ENCODE measurements at places on chromosomes 11 and 22.

GRCh38 chr11:75931124-75931523, 116.1 kb downstream of the UVRAG start:
- DNase-seq: no peak

DNA sequence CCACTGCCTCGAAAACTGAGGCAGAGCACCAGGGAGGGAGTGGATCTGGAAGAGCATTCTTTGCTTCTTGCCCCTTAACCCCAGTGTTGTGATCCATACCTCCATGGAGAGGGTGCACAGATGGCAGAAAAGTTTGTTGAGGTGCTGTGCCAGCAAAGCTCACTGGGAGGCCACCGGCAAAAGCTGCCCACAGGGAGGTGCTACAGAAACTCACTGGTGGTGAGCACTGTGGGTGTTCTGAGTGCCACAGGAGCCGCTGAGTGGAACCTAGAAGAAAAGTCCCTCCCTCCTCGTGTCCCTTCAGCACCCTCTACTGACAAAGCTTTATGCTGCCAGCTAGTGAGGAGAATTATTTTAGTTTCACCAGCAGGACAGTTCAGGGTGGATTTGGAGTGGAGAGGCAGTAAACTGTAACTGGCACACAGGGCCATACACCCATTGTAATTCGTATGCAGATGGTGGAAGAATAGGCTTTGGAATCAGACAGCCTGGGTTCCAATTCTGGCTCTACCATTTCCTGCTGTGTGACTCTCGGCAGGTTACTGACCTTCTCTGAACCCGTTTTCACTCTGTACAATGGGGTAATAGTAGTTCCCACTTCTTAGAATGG, 84.6 kb downstream of the SWAP70 start:
- DNase-seq: no peak

- no peak for DNase-seq
These were observed 7.5 kb upstream of the APOBEC3A start for GRCh38 chr22:38949889-38950405.

- DNase-seq: no peak
These were observed 3.0 kb upstream of the CHEK1 start for GRCh38 chr11:125621995-125622394.

DNA sequence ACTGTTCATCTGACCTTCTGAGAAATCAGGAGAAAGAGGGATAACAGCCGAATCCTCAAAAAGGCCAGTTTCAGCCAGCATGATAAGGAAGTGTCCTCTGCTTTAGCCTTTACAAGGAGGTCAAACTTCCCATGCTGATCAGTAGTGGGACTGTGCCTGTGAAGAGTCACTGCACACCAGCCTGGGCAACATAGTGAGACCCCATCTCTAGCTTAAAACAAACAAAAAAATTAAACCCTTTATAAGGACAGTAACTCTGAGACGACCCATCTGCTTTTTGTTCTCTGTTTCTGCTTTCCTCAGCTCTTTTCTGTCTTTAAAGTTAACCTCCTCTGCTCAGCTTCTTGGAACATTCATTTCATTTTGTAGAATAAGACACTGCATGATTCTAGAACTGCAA, 49.7 kb downstream of the SCGB1A1 start:
- no peak for DNase-seq

GRCh38 chr11:65565624-65566453, 4.4 kb upstream of the ZNRD2 start:
- peak; percentile 76 for DNase-seq

- DNase-seq: no peak
These were observed 23.8 kb upstream of the SLC22A12 start for GRCh38 chr11:64566915-64567891.

GRCh38 chr22:17769716-17770082, 4.6 kb downstream of the BID start:
- no peak for DNase-seq

- no peak for DNase-seq
These were observed 253.6 kb upstream of the LRRC4C start for GRCh38 chr11:41713030-41713429.

DNA sequence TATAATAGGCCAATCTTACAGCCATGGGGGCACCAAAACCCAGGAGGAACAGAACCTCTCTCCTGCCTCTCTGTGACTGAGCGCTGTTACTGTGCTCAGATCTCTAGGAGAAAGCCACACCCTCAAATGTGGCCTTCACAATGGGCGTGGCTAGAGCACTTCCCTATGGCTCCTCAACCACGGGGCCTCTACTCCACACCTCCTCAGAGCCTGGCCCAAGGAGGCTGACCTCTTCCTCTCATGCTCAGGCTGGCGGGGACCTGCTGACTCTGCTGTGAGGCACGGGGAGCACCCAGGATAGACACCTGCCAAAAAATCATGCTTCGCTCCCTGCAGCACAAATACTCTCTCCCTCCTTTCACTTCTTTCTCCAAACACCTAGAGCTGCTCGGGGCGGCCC, 41.0 kb downstream of the C11orf58 start:
- DNase-seq: no peak

GRCh38 chr11:32153747-32154146, 62.9 kb downstream of the RCN1 start:
- DNase-seq: no peak

DNA sequence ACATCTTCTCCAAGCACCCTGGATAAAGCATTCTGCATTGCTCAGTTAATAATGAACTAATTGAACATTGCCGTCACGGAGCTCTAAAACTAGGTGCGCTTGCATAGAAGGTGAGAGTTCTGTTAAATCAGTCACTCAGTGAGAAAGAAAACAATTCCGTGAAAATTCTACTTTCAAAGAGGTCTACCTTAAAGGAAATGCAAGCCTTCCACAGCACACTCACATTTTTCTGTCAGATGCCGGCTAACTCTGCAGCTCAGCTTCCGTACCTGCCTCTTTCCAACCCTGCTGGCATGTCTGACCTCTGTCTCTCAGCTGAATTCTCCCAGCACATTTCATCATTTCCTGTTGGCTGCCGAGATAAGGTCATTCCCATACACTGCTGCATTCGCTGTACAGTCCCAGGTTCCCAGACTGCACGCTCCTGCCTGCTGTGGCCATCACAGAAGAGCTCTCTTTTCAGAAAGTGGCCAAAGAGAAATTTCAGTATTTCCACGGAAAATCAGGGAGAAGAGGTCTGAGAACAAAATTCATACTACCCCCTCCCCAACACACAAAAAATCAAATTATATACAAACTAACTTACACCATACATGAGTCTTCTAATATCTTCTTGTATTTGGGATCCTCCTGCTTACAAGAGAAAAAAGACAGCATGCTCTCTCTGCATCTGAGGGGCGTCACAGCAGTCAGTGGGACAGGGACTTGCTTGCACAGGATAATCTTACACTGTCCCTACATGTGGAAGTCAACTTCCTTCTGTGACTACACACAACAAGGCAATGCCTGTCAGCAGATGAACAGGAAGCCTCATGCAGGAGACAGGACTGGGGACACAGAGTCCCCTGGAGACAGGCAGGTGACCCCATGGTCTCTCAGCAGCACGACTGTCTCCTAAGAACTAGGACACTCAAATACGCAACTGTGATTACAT, 55.1 kb downstream of the PACSIN2 start:
- DNase-seq: no peak

DNA sequence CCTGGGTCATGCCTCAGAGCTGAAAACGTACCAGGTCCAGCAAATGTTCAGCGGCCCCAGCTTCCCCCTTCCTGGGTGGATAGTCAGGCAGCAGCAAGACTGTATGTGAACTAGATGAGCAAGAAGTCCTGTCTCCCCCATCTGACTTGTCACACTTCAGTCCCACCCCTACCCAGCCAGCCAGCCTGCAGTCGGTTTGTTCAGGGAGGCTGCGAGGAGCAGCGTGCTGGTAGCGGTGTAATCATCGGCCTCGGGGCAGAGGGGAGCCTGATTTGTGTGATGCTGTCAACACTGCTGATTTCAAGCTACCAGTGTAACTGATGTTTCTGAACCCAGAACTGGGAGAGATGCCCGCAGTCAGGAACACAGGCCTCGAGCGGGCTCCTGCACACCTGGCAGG, 9.6 kb downstream of the TMEM258 start:
- DNase-seq: no peak

DNA sequence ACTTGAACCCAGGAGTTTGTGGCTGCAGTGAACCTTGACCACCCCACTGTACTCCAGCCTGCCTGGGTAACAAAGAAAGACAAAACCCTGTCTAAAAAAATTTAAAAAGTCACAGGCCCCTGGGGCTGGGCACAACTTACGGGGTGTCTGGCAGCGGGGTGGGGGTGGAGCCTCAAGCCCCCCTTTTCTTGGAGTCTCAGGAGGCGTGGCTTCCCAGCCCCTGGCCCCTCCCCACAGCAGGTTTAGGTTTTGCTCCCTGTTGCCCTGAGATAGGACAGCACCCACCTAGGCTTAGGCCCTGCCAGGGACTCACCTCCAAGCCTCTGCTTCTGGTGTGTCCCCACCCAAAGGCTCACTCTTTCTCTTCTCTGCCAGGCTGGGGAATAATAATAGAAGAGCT, 22.4 kb downstream of the MGAT3 start:
- no peak for DNase-seq

- no peak for DNase-seq
These were observed 109.2 kb upstream of the GAL start for GRCh38 chr11:68575025-68575665.

DNA sequence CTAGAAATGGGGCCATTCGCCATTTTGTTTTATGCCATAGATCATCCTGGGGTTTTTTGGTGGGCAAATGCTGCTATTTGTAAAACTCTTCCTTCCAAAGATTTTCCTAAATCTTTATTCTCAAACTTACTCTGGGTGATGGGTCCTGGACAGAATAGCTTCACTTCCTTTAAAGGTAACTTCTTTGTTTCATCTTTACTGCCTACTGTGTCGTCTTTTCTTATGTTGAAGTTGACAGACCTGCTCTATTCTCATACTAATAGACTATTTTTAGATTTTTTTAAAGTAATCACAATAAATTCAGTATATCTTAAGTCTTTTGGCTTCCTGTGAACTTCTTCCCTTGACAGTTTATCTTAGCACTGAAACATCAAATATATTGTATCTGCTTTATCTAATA, 98.6 kb downstream of the YAP1 start:
- DNase-seq: no peak

- peak; percentile 63 for DNase-seq
These were observed 21.7 kb downstream of the SLC43A1 start for GRCh38 chr11:57493507-57494503.

GRCh38 chr22:47158457-47158856, 396.0 kb downstream of the TBC1D22A start:
- DNase-seq: no peak

DNA sequence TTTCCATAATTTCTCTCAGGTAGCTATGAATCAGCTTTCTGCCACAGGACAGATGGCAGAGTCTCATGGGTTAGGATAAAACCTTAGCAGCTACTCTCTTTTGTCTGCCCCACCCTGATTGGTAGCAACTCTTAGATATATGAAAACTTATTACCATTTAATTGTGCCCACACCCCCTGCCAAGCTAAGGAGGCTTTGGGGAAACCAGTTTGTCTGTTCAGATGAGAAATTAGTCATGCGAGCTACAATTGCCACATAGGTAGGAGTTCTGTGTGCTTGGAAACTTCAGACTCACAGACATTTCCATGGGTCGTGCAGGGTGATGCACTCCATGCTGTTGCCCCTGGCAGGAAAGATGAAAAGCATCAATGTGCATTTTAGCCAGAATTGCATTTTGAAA, 39.9 kb downstream of the CD44 start:
- peak; percentile 18 for DNase-seq

GRCh38 chr11:788009-788640, 1.8 kb downstream of the CEND1 start:
- no peak for DNase-seq

Data from T-helper 2 cell (primary cell).